Activated naive CD4-positive, alpha-beta T cell treated with anti-CD3 and anti-CD28 coated beads, Interleukin-2, amount 10 ng/mL, durations not matched to agents 5 hours and 36 hours (primary cell): ENCODE measurements at places on chromosomes 3 and 15. TPM values are rescaled to one million over a fixed set of nuclear protein-coding genes. Genes with fewer than 3 reads are reported as not detected.

The DAG1 gene
- 17.1 TPM for total RNA-seq

The VPS39 gene
- 81.4 TPM for total RNA-seq

The CD96 gene
- total RNA-seq = 318 TPM

The GABRB3 gene
- 0.13 TPM for total RNA-seq

The TUSC7 gene
- total RNA-seq = not detected

The ANKRD63 gene
- total RNA-seq = 0.26 TPM

The GOLGA8G gene
- not detected for total RNA-seq

The TNFAIP8L3 gene
- 0.28 TPM for total RNA-seq

The CPEB1 gene
- total RNA-seq = not detected

The FILIP1L gene
- 0.58 TPM for total RNA-seq
